ENCODE measurements at places on chromosomes 16 and 17. TPM values are rescaled to one million over a fixed set of nuclear protein-coding genes. Genes with fewer than 3 reads are reported as not detected.
A peak's percentile ranks its signal among the peaks of the same experiment; 100 is the strongest.

Gene ANKS4B
- not detected for total RNA-seq

GRCh38 chr17:7477392-7478275 is 1.8 kb downstream of the ZBTB4 start:
- DNase-seq = peak; percentile 66

- peak; percentile 76 for DNase-seq
Observed at GRCh38 chr16:85420501-85421337, 192.4 kb upstream of the GSE1 start.

Gene SCN4A
- 0.56 TPM for total RNA-seq

DNA sequence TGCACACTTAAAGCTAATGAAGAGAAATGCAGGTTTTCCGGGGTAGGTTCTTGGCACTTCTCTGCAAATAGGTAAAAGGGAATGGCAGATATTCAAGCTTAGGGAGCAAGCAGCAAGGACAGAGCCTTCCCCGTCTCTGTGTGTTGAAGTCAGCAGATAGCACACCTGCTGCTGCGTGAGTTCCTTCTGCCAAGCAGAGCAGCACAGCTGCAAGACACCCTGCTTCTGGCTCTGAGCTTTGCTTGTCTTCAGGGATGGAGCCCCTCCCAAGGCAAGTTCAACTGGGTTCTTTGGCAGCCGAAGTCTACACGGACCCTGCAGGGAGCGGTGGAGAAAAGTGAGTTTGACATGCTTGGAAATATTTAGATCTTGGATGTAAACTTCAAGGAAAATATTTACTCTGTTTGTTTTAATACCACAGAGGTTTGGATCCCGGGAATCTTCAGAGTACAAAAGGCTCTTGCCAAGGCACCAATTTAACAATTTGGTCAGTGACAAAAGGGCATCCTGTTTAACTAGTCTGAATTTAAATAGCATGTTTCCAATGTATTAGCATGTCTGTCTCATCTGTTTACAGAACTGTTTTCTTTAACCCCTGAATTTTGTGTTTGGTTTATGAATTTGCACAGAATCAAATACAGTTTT is 113.4 kb upstream of the KCNJ16 start:
- DNase-seq = no peak

DNA sequence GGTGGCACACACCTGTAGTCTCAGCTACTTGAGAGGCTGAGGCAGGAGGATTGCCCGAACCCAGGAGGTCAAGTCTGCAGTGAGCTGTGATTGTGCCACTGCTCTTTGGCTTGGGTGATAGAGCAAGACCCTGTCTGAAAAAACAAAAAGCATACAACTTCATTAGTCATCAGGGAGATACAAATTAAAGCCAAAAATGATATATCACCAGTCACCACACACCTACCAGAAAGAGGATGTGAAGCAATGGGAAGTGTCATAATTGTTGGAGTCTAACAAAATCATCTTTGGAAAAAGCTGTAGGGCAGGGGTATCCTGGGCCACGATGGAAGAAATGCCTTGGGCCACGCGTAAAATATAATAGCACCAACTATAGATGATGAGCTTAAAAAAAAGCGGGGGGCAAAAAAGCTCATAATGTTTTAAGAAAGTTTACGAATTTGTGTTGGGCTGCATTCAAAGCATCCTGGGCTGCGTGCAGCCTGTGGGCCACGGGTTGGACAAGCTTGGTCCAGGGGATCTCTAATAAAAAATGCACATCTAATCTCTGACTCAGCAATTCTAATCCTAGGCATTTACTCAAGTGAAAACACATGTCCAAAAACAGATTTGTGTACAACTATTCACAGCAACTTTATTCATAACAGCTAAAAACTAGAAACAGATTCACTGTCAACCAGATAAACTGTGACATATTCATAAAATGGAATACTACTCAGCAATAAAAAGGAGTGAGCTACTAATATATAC is 65.9 kb downstream of the HIC1 start:
- no peak for DNase-seq

Gene ACSM3
- 8.7 TPM for total RNA-seq

DNA sequence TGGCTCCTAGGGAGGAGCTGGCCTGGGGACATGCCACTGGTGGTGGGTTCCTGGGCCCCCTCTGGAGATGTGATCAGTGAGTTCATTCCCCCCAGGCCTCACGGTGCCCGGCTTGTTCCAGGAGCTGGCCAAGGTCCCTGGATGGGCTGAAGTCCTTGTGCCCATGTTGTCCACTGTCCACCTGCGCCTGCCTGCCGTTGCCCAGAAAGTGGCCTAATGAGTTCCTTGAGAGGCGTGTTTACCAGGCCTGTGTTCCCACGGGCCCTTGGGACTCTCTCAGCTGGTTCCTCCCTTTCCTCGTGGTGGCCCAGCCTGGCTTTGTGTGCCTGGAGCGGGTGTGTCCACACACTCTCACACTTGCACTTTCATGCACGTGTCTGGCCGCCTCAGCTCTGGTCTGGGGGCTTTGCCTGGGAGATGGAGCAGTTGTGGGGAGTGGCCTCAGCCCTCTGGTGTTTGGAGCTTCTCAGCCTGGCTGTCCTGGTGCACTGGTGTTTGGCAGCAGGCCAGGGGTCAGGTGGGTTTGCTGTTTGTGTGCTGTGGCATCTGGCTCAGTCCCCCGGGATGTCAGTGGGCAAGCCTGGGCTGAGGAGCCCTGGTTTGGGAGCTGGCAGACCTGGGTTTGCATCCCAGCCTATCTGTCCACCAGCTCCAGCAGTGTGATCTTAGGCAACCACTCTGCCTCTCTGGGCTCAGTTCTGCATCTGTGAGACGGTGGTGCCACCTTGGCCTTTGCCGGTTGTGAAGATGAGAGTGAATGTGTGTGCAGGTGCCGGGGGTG is 18.0 kb downstream of the ADCY7 start:
- peak; percentile 69 for DNase-seq

DNA sequence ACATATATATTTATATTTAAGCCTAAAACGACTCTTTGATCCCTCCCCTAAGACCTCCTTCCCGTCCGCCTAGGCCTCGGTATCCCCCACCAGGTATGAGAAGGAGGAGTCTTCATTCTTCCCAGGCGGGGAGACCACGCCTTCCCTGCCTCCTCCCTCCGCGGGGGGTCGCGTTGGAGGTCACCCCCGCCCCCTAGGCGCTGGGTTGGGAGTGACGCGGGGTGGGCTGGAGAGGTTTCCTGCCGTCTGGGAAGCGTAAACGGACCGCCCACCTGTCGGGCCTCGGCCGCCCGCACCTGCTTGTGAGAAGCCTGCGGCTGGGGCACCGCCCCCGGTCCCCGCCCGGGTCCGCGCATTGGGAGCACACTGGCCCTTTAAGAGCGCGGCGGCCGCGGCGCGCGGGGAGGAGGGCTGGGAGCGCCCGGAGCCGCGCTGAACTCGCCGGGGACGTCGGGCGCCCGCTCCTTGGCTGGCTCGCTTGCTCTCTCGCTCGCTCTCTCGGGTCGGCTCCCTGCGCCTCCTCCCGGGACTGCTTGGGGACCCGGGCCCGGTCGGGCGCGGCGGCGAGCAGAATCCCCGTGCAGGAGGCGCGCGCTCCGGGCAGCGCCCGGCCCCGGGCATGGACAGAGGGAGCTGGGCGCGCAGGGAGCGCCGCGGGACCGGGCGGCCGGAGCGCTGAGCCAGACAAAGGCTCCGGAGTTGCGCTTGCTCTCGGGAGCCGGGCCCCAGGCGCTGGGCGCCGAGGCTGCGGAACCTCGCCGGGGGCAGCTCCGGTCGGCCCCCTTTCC is at the start of gene MMP15:
TSS of gene MMP15 (plus strand) at position 404 of the 788 bp plus-strand sequence. CDS start 597 bp downstream, outside the sequence.
- DNase-seq = peak; percentile 88

DNA sequence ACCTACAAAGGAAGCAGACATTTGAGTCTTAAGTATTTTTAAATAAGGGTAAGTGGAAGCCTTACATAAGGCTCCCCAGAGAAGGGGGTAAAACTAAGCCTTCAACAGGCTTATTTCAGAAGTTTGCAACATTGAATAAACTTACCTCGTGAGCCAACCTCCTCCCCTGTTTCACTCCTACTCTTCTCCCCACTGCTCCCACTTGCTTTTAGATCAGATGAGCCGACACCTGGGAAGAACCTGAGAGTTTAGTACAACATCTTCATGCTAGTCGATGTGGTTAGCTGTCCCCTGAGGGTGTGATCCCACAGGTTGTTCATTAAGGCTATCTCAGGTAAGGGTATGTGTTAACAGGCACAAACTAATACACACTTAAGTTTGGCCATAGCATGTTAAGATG is 13.8 kb downstream of the ZP2 start:
- DNase-seq = no peak

DNA sequence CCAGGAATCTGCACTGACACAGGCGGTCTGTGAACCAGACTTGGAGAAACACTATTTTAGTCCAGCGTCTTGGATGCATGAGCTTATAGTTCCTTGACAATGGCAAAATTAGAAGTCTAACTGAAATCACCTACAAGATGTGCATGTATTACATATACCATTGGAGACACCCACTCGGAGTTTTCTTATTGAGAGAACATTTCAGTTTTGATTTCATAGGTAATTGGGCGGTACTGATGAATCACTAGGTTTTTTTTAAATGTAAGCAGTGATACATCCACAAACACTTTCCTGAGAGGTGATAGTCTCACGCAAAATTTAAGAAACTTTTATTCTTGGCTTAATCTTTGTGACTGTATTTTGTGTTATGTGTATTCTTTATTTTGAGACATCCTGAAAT is 69.8 kb downstream of the PRKCA start:
- DNase-seq = no peak

Gene MED13
- total RNA-seq = 25.1 TPM

DNA sequence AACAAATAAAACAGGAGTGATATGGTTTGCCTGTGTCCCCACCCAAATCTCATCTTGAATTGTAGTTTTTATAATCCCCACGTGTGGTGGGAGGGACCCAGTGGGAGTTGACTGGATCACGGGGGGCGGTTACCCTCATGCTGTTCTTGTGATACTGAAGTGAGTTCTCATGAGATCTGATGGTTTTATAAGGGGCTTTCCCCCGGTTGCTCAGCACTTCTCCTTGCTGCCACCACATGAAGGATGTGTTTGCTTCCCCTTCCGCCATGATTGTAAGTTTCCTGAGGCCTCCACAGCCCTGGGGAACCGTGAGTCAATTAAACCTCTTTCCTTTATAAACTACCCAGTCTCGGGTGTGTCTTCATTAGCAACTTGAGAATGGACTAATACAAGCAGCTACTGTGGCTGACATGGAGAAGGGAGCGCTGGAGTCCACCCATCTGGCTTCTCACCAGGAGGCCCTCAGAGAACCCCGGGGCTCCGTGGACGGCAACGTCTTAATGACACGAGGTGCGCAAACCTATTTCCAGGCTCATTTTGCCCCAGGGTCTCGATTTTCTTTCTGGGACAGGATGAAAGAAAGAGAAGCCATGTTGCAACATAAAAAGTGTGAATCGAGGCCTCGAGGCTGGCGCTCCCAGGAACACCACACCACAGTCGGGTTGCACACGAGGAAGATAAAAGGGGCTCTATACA is 129.5 kb downstream of the DYNLRB2 start:
- DNase-seq = no peak

Measured in Right ventricle myocardium superior (tissue), 1 donor.